ENCODE measurements at places on chromosomes 11 and 22. TPM values are rescaled to one million over a fixed set of nuclear protein-coding genes. Genes with fewer than 3 reads are reported as not detected.

The IL18 gene
- total RNA-seq: not detected

The GNG3 gene
- not detected for total RNA-seq

The SLC37A2 gene
- 1.1 TPM for total RNA-seq

The BATF2 gene
- total RNA-seq: 0.39 TPM

The TTC12 gene
- 5.5 TPM for total RNA-seq

The C11orf91 gene
- total RNA-seq: not detected

Data from dermis microvascular lymphatic vessel endothelial cell (primary cell).